ENCODE measurements at places on chromosomes 6 and 20. TPM values are rescaled to one million over a fixed set of nuclear protein-coding genes. Genes with fewer than 3 reads are reported as not detected.
A peak's percentile ranks its signal among the peaks of the same experiment; 100 is the strongest.

Gene BMP7
- polyA plus RNA-seq, result not detected

Gene LINC00237
- not detected for polyA plus RNA-seq

Gene TOX2
- 17.5 TPM for polyA plus RNA-seq

Gene BNIP5
- not detected for polyA plus RNA-seq

Gene NRSN1
- polyA plus RNA-seq, result not detected

Gene FAM184A
- 0.03 TPM for polyA plus RNA-seq

Gene FHL5
- polyA plus RNA-seq, result not detected

Gene LSM14B
- polyA plus RNA-seq, result 41.1 TPM

Gene IFNGR1
- 19.1 TPM for polyA plus RNA-seq

DNA sequence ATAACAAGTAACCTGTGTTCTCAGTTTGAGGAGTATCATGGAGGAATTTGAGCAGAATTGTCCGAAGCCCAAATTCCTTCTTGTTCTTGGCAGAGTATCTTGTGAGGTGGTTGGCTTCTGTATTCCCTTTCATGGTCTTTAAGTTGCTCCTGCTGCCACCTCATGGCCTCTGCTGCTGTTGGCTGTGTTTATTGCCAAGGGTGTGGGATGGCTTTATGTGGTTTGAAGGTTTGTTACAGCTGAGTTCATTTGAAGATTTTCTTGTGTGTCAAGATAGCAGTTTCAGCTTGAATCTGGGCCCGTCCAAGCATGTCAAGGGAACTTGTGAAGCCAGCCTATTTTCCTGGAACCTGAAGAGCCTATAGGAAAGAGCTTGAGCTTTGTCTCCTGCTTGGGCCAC, 20.2 kb upstream of the TTK start:
- no peak for DNase-seq

GRCh38 chr6:160510976-160511617, 153.0 kb downstream of the LPA start:
- no peak for DNase-seq

DNA sequence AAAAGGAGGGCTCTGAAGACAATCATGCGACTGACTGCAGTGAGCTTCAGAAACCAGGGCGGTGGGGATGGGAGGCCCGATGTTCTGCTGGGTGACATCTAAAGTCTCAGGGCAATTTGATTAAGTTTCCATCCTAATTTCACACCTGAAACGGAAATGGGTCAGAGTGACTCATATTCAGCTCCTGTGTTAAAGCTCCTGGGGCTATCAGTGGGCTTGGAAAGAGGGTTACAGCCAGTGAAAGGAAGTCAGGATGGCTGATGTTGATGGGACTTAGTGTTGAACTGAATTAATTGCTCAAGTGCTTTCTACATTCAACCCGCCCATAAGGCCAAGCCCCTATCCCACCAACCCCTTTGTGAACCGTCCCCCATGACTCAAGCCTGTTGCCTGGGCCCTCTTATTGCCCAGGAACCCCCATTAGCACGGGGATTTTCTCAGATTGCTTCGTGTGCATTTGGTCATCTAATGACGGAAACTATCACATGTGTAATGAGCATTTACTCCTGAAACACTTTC, 47.1 kb upstream of the TBC1D7 start:
- no peak for DNase-seq

- peak; percentile 85 for DNase-seq
Observed at GRCh38 chr6:32118782-32119628, 9.0 kb downstream of the ATF6B start.

- peak; percentile 59 for DNase-seq
Observed at GRCh38 chr6:111922454-111923297, 49.4 kb upstream of the FYN start.

DNA sequence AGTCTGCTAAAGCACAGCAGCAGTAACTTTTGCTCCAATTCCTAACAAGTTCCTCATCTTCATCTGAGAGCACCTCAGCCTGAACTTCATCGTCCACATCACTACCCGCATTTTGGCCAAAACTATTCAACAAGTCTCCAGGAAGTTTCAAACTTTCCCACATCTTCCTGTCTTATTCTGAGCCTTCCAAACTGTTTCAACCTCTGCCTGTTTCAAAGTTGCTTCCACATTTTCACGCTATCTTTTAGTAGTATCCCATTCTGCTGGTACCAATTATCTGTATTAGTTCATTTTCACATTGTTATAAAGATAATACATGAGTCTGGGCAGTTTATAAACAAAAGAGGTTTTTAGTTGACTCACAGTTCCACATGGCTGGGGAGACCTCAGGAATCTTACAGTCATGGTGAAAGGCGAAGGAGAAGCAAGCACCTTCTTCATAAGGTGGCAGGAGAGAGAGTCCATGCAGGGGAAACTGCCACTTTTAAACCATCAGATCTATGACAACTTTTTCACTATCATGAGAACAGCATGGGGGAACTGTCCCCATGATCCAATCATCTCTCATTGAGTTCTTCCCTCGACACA, 99.4 kb upstream of the GRIK2 start:
- no peak for DNase-seq

GRCh38 chr6:1792989-1793388, 183.3 kb downstream of the FOXC1 start:
- peak; percentile 10 for DNase-seq

DNA sequence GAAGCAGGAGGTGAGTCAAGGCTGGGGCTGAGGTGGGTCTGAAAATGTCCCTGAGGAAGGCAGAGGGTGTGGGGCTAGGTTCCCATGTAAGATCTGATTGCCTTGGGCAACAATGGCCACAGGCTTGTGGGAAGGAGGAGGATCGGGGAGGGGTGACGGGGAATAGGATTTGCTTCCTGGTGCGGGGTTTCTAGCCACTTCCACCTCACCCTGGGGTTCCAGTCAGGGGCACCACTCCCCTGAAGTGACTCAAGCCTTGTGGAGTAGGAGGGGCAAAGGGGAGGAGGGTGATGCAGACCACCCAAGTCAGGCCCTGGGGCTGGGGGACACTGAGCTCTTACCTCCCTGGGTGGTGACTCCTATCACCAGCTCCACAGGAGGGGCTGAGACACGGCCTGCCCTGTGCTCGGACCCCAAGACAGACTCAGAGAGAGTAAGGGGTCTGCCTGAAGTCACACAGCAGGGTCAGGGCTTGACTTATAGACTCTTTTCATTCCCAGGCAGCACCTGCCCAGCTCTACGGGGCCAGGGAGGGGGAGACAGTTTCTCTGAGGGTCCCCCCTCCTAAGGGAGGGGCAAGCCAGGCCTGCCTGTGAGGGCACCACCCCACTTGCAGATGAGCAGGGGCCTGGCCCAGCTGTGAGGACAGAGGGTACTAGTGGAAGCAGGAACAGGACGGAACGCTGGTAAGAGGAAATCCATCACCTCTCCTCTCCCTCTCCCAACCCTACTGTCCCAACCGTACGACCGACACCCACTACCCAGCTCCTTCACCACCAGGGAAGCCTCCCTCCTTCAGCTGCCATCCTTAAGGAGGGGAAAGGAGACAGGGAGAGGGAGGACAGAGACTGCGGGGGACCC, 12.4 kb upstream of the SPDEF start:
- no peak for DNase-seq

- no peak for DNase-seq
Observed at GRCh38 chr20:56601166-56601565, 27.9 kb upstream of the TFAP2C start.

- peak; percentile 62 for DNase-seq
Observed at GRCh38 chr6:139531148-139532115, 157.0 kb upstream of the CITED2 start.

DNA sequence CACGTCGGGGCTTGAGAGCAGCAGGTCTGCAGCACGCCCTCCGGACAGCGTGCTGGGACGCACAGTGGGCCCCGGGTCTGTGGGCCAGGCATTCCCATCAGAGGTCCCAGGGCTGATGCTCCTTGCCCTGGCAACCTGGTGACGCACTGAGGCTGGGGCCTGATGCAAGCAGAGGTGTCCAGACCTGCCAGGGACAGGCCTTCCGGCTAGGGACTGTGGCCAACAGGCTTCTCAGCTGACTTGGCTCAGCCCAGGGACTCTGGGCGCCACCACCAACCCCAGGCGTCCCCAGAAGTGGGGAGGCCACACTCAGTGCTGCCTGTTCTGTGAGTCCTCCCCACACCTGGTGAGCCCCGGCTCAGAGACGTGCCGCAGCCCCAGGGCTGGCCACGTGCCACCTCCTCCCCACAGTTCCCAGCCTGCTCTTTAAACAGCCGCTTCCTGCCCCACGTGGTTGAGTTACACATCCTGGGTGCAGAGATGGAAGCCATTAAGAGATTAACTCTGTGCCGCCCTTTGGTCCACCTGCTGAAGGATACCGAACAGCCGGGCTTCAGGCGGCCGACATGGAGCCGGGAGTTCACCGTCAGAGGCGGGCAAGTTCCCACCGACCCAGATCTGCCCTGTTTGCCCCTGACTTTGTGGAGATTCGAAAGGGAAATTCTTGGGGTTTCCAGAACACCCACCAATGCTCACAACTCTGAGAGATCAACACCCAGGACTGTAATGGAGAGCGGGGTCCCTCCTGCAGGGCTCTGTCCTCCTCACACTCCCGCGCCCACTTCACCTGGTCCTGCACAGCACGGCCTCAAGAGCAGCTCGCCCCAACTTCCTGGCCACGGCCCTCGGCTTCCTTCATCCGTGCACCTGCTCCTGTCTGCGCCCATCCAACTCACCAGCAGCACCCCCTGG, 37.6 kb upstream of the ZBP1 start:
- no peak for DNase-seq

DNA sequence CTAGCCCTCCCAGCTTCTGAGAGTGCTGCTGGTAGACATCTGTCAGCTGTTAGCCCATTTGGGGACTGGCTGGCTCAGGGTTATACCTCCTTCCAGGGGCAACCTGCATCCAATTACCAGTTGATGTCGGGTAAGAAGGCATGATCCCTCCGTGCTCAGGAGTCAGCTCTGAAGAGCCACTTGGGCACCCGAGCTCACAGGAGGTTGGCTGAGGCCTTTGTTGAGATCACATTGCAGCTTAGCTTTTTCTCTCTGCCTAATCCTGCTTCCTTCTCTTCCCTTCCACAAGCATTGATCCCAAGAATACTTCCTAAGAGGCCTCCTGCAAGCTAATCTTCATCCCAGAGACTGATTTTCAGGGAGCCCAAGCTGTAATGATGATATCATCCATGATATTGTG, 35.5 kb downstream of the SCP2D1 start:
- DNase-seq, result no peak

GRCh38 chr20:13337090-13337784, 116.2 kb downstream of the ISM1 start:
- DNase-seq, result no peak

DNA sequence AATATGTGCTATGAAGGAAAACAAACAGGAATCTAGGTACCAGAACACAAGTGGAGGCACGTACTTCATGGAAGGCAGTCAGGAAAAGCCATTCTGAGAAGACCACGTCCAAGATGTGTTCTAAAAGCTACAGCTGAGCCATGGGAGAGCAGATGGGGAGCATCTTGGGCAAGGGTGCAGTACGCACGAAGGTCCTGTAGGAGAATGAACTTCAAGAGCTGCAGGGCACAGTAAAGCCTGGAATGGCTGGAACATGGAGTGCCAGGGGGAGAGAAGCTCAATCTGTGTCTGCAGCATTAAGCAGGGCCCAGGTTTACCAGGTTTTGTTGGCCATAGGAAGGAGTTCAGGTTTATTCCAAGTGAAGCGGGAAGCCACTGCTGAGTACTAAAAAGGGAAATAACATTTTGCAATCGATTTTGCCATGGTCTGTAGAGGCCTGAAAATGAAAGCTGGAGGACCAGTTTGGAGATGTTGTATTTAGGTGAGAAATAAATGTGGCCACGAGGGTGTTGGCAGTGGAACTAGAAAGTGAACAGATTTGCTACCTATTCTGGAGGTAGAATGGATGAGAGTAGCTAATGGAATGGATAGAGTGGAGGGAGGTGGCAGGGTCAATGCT, 29.9 kb downstream of the ADTRP start:
- DNase-seq, result no peak

DNA sequence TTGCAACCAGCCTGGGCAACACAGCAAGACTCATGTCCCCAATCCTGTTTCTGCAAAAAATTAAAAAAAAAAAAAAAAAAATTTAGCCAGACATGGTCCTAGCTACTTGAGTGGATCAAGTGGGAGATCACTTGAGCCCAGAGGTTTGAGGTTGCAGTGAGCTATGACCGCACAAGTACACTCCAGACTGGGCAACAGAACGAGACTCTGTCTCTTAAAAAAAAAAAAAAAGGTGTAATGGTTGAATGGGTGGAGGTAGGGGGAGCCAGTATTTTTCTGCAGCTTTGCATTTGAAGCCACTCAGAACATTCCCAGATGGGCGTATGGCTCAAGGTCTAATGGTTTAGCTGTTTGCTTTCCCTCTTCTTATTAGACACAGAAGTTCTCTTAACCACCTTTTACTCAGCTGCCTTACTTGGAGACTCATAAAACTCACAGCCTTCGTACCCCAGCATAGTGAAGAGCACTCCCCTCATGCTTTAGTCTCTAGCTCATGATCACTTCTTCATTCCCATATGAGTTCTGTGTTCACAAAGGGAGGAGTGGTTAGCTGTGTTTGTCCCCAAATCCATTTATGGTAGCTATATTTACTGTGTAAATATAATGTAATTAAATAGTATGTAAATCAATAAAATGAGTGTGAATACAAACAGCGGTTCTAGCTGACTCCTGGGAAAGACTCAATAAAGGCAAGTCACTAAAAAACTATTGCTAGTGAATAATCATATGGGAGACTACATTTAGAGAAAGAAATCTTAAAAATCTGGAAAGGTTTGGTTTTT, 9.0 kb downstream of the FKBP1A start:
- no peak for DNase-seq

GRCh38 chr6:47093169-47093568, 51.0 kb upstream of the ADGRF1 start:
- DNase-seq, result no peak

DNA sequence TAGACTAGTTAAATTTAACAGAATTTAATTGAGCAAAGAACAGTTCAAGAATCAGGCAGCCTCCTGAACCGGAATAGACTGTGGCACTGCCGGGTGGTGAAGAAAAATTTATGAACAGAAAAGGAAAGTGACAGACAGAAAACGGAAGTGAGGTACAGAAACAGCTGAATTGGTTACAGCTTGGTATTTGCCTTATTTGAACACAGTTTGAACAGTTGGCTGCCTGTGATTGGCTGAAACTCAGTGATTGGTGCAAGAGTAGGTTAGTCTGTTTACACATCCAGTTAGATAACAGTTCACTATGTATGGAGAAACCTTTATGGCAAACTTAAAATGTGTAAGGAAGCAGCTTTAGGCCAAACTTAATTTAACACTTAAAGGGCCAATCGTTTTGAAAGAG, 116.0 kb upstream of the CITED2 start:
- peak; percentile 58 for DNase-seq

GRCh38 chr20:53330601-53331140, 263.0 kb downstream of the ZNF217 start:
- DNase-seq, result no peak

DNA sequence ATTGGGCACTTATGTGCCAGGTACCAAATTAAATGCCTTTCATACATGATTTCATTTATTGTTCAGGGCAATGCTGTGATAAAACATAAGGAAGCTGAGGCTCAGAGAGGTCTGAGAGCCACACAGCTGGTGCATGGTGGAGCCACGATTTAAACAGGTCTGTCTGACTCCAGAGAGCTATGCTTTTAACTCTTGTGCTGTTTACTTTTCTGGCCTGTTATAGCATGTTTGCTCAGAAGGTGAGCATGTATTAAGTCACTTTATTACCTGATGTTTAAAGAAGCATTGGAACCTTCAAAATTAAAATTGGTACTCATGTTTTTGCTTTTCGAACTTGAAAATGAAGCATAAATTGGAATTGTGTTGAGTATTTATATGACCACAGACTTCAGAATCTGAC, 26.8 kb downstream of the MCM8 start:
- DNase-seq, result no peak

Data from IMR-90 (cell line).